ENCODE measurements at places on chromosomes 7 and 10. TPM values are rescaled to one million over a fixed set of nuclear protein-coding genes. Genes with fewer than 3 reads are reported as not detected.

CHN2 gene
- polyA plus RNA-seq: 4.0 TPM

DNA sequence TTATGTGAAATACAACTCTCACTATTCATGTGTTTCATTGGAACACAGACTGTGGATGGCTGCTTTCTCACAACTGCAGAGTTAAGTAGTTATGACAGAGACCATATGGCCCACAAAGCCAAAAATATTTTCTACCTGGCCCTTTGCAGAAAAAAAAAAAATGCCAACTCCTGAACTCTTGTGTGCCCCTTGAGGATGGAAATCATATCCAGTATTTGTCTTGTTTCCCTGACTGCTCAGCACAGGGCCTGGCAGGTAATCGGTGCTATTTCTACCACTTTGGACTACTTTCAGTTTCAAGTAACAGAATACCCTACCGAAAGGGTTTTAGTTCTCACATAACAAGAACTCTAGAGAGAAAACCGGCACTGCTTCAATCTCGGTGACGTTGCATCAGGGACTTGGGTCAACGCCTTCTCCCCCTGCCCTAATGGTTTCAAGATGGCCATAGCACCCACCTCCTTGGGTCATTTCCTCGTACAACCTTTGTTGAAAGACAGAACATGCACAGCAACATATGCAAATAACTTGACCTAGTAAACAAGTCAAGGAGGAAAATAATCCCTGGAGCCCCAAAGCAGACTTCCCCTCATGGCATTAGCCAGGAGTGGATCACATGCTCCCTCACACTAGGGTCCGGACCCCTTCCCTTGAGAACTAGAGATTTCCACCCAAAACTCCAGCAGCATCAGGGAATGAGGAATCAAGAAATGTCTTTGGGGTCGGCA is 11.8 kb upstream of the GPNMB start:
- DNase-seq: no peak

PPP3CB gene
- 74.8 TPM for polyA plus RNA-seq

GRCh38 chr10:18474118-18474455 is 177.3 kb downstream of the NSUN6 start:
- DNase-seq: no peak

PIK3AP1 gene
- 2.8 TPM for polyA plus RNA-seq

RBM20 gene
- 1.3 TPM for polyA plus RNA-seq

- DNase-seq: no peak
Measured at GRCh38 chr7:133997463-133997862, 129.7 kb upstream of the LRGUK start.

MINDY4 gene
- 17.7 TPM for polyA plus RNA-seq

- DNase-seq: no peak
Measured at GRCh38 chr10:126380352-126381076, 7.8 kb downstream of the ADAM12 start.

DNA sequence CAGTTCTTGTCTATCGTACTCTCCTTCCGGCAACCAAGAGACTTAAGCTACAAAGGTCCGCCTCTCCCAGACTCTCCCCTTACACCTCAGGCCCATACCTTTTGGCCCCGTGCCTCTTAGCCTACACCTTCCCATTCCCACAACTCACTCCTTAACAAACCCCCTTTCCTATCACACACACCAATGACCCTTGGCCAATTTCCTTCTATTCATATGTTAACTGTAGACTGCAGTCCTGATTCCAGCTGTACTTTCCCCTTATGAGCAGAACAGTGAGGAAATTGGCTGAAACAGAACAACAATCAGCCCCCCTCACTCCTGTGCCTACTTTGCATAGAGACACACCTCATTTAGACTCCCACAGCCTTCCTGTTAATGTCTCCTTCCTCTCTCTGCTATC is 1.4 kb upstream of the TMEM139 start:
- no peak for DNase-seq

All from right lung (tissue), 10 donors.